Kidney tubule cell (primary cell): ENCODE measurements at places on chromosomes 12 and 14.

GRCh38 chr14:50955373-50956043 is 11.2 kb upstream of the PYGL start:
- peak; percentile 98 for DNase-seq

GRCh38 chr12:104562763-104563162 is 106.0 kb downstream of the CHST11 start:
- DNase-seq = no peak

DNA sequence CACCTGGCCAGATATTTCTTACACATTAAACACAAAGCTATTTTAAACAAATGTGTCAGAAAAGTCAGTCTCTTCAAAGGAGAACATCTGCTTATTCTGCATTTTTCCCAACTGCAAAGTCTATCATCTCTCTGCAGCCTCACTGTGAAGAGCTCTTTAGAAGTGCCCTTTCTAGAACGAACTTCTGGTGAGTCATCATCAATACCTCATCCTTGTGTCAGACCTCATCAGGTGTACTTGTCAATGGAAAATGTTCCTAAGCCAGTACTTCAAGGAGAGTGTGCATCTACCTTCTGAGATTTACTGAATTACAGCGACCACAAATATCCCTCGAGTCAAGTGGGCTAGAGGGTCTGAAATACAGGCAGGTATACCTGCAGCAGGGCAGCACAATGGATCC is 457.3 kb downstream of the LRIG3 start:
- DNase-seq = peak; percentile 11

- DNase-seq = peak; percentile 15
Observed at GRCh38 chr12:8453021-8453513, 2.7 kb upstream of the CLEC6A start.

- DNase-seq = peak; percentile 99
Observed at GRCh38 chr12:41967668-41968500, 176.8 kb downstream of the GXYLT1 start.

GRCh38 chr14:83419420-83419819 is 1885.8 kb upstream of the SEL1L start:
- no peak for DNase-seq

DNA sequence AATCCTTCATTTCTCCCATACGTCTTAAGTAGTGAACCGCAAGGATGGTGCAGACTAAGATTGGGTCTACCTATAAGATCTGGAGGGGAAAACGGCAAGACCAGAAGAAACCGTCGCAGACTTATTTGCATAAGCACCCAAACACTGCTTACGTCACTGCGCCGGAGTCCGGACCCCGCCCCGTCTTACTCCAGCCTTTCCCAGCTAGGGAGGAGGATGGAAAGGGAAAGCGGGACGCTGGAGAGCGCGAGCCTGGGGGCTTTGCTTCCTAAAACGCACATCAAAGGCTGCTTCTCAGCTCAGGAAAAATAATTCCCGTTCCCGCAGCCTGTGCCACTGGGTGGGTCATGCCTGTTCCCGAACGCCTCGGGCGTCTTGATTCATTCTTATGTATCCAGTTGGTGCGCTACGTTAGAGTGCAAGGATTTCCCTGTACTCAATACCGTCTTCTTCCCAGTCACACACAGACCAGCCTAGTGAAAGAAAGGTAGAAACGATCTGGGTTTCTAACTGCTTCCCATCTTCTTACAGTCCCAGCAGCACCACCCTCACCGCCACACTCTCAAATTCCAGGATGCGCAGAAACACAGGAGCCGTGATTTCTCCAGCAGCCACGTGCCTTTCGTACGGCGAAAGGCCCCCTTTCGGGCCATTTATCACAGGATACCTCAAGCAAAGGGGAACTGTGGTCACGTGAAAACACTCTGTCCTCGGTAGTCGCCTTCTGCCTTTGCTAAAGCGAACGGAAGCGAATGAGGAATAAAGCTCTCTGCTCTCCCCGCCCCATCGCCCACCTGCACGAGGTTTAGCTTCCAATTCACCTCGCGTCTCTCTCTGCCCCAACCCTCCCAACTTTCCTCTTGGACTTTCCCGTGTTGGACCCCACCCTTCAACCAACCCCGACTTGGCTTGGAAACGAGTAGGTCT is 1.1 kb downstream of the SLC6A15 start:
- peak; percentile 54 for DNase-seq

DNA sequence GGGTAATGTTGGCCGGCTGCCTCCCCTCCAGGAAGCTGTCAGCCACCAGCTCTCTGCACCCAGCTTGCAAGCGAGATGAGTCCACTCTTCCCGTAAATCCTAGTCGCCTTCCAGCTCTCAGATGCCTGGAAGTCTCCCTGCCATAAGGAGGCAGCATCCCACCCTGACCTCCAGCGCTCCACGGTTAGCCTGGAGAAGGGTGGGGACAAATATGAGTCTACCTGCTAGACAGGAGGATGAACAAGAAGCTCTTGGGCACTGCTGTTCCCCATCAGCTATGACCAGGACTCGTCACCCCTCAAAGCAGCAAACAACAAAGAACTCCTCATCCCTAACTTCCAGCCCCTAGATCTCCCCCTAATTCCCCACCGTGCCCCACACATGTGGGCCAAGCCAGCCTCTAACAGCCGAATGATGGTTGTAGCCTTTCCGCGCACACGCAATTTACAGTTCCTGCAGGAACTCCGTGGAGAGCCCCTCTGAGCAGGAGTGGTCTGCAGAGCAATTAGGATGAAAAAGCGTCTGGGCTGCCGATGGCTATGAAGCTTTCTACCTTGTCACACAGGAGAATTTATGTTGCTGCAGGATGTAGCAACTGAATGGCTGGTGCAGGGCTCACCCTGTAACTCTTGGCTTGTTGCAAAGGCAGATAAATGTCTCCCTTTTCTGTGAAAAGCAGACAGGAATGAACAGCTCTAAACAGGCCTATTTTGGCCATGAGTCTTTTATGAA is 181.4 kb downstream of the GLT1D1 start:
- DNase-seq = no peak

- peak; percentile 91 for DNase-seq
Observed at GRCh38 chr14:66228267-66228970, 257.8 kb upstream of the CCDC196 start.

DNA sequence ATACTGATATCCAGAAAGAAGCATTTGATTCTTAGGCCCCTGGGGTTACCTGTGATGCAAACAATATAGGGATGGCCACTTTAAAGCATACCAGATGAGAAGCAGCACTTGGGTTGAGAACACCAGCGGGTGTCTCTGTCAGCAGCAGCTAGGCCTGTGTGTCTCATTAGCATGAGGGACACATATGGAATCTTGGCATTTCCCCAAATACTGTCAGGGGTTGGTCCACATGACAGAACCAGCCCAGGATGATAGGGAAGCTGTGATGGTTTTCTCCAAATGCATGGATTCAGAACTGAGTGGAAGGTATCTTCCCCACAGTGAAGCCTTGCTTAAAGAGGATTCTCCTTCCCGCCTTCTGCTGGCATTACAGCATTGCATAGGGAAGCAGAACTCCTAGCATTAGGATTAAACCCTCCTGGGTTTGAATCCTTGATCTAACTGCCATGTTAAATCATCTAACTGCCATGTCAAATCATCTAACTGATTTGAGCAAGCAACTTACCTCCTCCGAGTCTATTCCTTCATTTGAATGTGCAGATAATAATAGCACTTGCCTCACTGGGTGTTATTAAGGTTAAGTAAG is 111.5 kb upstream of the WSCD2 start:
- DNase-seq = no peak

DNA sequence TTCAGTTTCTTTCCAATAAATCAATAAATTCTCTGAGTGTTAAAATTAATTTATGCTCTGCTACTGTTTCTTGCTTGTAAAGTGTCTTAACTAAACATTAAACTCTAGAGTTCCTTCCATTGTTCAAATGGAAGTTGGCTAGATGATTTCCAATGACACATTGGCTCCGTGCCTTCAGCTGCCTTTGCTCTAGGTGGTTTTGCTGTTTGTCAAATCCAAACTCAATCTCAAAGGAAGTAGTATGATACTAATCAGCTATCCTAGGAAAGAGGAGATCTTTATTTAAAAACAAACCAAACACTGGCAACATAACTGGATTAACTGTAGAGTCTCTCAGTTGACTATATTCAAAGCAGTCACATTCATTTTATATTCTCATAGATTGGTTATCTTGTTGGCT is 356.4 kb downstream of the FOXG1 start:
- DNase-seq = no peak

GRCh38 chr12:132904718-132905328 is 17.4 kb upstream of the CHFR start:
- peak; percentile 51 for DNase-seq

GRCh38 chr12:125096894-125097293 is 31.7 kb downstream of the AACS start:
- DNase-seq = no peak

- DNase-seq = no peak
Observed at GRCh38 chr12:131103669-131104462, 150.2 kb downstream of the ADGRD1 start.

DNA sequence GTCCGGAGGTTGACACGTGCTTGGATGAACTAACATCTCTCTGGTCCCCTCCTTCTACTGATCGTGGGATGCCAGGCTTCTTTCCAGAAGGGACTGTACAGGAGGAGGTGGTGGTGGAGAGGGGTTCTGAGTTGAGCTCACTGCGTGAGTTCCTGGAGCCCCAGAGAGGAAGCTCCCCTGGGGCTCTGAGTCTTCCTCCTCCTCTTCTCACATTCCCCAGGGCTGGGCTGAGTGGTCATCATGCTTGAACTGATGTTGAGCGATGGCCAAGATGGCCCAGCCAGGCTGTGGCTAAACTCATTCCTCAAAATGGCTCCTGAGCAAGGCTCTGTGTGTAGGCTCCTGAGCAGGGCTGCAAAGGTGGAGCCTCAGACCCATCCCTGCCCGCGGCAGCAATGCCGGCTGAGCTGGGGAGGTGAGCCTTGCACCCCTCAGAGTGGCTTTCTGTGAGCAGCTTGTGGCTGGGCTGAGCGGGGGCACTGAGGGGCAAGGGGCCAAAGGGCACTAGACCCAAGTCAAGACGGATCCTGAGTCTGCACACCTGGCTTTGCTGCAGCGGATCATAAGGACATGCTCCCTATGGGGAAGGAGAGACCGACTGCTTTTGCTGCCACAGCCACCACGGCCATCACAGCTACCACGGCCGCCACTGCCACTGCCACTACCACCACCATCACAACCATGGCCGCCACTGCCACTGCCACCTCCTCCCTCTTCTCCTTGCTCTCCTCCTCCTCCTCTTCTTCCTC is 35.4 kb downstream of the MEG3 start:
- DNase-seq = no peak

GRCh38 chr12:13386323-13387039 is 190.0 kb downstream of the EMP1 start:
- DNase-seq = no peak

- DNase-seq = no peak
Observed at GRCh38 chr14:72097173-72097783, 165.0 kb downstream of the RGS6 start.

DNA sequence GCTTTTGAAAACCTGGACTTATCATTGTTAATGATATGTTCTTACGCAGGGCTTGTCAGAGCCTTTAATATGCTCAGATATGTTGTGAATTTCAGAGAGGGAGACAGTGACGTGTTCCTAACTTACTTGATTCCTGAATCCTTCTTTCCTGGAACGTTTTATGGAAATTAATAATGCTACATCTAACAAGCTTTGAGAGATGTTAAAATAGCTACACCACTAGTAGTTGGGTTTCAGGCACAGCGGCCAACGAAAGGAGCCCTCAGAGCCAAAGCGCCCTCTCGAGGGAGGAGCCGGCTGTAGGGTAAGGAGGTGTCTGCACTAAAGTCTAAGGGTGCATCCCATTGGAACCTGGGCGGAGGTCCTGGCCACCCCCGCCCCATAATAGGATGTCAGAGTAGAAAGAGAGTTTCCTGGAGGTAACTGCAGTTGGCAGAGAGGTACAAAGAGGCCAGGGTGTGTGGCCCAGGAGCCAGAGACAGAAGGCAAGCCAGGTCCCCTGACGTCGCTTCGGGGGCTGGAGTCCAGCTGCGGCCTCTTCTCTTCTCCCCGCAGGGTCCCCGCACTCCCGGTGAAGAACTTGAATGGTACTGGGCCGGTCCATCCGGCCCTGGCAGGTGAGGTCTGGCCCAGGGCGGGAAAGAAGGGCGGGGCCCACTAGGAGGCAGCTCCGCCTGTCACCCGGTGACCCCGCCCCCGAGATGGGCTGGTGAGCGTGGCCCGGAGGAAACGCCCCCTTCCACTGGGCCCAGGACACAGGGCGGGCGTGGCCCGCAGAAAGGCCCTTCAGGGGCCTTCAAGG is 36.3 kb downstream of the DTX1 start:
- no peak for DNase-seq

DNA sequence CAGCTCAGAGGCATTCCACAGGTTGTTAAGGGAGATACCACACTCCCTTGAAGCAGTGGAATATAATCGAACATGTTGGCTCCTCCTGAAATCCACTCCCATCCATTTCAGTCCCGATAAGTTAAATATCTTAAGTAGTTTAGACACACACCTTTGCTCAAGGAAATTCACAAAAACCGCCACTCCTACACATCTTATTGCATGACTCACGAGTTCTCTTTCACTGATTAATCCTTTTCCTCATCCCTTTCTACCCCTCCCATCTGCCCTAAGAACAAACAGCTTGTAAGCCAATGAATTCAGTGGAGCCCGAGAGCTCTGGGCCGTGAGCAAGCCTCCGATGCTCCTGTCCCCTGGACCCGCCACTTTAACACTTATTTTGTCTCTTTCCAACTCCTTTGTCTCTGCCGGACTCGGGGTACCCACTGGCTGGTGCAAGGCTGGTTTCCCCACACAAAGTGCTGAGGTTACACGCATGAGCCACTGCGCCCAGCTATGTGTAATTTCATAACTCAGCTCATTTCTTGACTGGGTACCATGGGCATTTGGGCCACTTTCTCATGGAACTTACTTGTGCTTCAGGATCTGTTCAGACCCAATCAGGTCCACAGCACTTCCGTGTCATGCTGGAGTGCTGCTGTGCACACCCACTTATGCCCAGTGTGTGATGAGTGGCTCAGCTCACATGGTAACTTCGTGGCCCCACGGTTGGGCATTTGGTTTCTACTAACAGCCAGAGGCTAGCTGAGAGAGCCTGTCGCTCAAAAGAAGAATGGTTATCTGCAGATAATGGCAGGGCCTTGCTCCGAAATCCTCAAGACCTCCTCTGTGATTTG is 171.8 kb upstream of the ALG10B start:
- peak; percentile 92 for DNase-seq

GRCh38 chr12:114006482-114007425 is 40.6 kb upstream of the RBM19 start:
- DNase-seq = no peak

- no peak for DNase-seq
Observed at GRCh38 chr12:132614029-132614428, 3.6 kb upstream of the LRCOL1 start.
